ENCODE measurements at places on chromosomes 7 and 10. TPM values are rescaled to one million over a fixed set of nuclear protein-coding genes. Genes with fewer than 3 reads are reported as not detected.

GRCh38 chr7:81611040-81611439, 158.8 kb downstream of the HGF start:
- no peak for DNase-seq
- no peaks in the 10 kb centered on the region for H3K36me3 ChIP-seq
- H3K4me1 ChIP-seq: peaks cover 28% of the 10 kb centered on the region
- H3K27me3 ChIP-seq: no peaks in the 10 kb centered on the region
- H3K27ac ChIP-seq: no peak overlapping the region
- no peak overlapping the region for H3K4me3 ChIP-seq

DNA sequence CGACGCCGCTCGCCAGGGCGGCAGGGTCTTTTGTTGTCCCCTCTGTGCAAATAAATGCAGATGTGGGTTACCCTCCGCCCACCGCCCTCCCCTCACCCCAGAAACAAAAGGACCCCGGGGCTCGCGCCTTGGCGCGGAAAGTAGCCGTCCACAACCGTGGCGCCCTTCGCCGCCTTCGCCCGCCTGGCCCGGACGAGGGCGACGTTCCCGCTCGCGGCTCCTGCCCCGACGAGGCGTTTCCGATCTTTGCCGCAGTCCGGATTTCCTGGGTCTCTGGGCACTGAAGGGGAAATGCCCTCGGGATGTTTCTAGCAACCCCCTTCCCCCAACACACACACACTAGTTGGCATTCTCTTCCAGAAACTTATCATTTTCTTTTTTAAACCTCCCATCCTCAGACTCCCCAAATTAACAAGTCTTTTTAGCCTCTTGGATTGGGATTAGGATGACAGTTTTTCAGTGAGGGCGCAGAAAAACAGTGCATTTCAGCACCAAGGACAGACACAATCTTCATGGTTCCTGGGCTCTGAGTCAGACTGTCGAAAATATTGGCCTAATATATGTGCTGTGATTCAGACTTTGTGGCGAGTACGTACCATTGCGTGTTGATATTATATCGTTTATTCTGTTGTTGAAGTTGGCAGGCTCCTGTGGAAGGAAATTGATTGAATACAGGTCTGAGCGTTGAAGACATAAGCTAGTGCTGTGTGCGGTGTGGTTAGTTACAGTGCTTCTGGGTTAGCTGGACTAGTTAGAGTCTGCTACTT, 771 bp downstream of the PHYHIPL start:
- H3K27ac ChIP-seq: peak overlapping the region; percentile 15
- H3K4me3 ChIP-seq: peak overlapping the region; percentile 61
- peaks cover 18% of the 10 kb centered on the region for H3K4me1 ChIP-seq
- DNase-seq: peak; percentile 26
- peaks cover 70% of the 10 kb centered on the region for H3K27me3 ChIP-seq

GRCh38 chr10:18436902-18437301, 214.5 kb downstream of the NSUN6 start:
- H3K4me3 ChIP-seq: no peak overlapping the region
- no peak for DNase-seq
- H3K27ac ChIP-seq: no peak overlapping the region

Gene NOC3L
- 21.8 TPM for total RNA-seq

All from Calu3 (cell line).